ENCODE measurements at places on chromosomes 11 and 22.

GRCh38 chr22:22076932-22077703, 94.5 kb upstream of the TOP3B start:
- DNase-seq = peak; percentile 16

GRCh38 chr11:93608364-93608763, 53.1 kb upstream of the CEP295 start:
- no peak for DNase-seq

DNA sequence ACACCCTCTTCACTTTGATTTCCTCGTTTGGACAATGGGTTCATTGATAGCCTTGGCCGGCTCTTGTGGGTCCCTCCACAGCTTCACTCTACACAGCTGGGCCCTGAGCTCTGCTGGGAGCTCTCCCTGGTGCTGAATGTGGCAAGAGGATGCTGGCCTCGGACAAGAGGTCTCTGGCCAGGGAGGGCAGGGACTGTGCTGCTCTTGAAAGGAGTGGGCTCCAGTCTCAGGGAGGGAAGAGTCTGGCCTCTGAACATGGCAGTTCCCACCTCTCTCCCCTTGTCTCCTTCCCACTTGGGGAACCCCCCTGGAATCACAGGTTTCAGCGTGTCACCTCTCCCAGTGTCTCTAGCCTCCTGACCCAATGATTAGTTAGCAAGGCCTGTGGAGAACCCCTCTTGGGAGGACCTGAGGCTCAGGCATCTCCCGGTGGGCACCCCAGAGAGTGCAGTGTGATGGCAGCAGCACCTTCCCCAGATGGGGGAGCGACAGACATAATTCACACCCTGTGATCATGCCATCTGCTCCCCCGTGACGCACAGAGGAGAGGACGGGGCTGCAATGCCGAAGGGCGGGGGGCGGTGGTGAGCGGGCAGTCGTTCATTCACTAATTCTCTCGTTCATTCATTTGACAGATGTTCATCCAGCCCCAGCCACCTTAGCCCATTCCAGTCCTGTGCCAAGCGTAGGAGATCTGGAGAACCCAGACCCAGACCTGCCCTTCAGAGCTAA, 2.8 kb upstream of the CABP7 start:
- DNase-seq = peak; percentile 73

- no peak for DNase-seq
Observed at GRCh38 chr11:85682330-85683305, 3.4 kb downstream of the CCDC89 start.

DNA sequence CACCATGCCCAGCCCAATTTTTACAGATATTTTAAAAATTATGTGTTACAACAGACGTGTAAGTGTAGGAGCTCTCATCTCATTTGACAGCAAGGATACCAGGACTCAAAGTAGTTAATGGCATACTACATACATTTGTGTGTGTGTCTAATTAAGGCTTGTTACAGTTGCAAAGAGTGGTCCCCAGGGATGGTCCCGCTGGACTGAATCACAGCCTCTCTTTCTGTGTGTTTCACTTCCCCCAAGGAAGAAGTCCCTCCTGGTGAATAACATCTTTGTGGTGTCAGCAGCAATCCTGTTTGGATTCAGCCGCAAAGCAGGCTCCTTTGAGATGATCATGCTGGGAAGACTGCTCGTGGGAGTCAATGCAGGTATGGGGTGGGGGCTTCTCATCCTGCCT, 17.2 kb downstream of the SLC2A11 start:
- peak; percentile 16 for DNase-seq

- DNase-seq = no peak
Observed at GRCh38 chr22:37618674-37619073, 10.0 kb downstream of the GGA1 start.

All from NB4 (cell line).